ENCODE measurements at places on chromosomes 16 and 17.
A peak's percentile ranks its signal among the peaks of the same experiment; 100 is the strongest.

- no peak for DNase-seq
Measured at GRCh38 chr17:27244491-27245223, 49.3 kb upstream of the WSB1 start.

DNA sequence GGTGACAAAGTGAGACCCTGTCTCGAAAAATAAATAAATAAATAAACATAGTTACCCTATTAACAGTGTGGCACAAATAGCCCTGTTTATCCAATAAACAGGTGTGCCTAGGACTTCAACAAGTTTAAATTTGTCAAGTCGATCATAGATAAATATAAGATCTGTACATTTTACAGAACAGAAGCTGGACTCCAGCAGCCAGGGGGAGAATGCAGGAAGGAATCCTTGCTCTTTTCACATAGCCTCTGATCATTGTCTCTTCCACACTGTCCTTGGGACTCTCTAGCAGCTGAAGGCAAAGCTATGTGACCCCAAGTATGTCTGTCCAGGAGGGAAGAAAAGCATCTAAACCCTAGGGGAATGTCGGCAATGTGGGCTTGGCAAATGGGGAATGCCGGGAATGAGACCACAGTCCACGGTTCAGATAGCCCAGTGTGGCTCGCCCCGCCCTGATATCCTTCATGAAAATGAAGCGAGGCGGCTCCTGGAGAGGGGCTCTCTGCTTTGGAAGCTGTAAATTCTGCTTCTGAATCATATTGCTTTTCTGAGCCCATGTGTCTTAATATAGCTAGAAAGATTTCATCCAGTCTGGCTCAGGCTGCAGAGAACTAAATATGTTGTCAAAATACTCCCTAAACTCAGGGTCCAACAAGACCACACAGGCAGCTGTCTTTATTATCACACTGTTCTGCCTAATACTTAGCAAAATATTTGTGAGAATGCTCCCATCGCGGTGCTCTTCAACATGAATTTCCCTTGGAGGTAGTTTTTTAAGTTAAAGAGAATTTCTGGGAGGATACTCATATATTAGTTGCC, 24.9 kb upstream of the GRB2 start:
- peak; percentile 62 for DNase-seq

DNA sequence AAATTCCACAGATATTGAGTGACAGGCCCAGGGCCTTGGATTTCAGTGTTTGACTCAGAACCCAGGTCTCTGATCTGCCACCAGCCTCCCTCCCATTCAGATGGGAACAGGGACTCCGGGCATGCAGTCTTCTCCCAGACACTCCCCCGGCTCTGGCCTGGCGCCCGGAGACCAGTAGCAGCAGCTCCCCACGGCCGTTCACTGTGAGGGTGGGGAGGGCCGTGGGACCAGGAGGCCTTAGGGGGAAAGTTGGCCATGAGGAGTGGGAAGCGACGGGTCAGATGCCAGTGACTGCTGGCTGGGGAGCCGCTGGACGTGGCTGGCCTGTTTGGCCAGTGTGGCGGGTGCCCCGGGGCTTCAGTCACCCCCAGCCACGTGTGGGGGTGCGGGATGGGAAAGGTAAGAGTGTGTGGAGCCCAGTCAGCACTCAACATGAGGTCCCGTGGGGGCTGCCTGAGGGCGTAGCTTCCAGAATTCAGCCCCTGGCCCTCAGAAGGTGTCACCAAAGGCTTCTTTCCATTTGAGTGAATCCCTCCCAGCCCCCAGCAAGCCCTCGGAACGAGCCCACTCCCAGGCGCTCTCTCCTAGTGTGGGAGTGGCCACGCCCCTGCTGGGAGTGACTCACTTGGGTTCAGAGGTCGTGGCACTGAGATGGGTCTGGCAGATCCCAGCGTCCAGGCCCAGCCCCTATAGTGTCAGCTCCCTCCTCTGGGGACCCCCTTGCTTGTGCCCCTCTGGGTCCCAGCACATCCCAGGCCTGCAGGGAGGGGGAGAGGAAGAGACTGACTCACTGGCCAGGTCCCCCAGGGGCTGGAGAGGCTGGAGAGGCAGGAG, 309.4 kb downstream of the SEC14L1 start:
- peak; percentile 76 for DNase-seq

DNA sequence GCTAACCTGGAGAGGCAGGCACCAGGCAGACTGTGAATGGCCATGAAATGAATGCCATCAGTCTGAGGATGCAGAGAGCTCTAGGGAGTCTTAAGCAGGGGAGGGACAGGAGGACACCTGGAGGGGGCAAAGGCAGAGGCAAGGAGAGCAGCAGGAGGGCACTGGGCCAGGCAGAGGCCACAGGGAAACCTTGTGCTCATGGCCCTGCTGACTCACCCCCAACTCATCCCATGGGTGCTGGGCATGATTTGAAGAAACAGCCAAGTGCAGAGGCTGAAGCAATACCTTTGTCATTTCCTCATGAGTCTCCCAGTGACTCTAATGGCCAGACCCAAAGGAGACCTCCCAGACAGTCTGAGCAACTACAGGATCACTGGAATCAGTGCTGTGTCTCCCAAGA, 141.4 kb downstream of the TMEM132E start:
- DNase-seq = no peak

- no peak for DNase-seq
Measured at GRCh38 chr16:11669380-11670146, 1.3 kb downstream of the SNN start.

DNA sequence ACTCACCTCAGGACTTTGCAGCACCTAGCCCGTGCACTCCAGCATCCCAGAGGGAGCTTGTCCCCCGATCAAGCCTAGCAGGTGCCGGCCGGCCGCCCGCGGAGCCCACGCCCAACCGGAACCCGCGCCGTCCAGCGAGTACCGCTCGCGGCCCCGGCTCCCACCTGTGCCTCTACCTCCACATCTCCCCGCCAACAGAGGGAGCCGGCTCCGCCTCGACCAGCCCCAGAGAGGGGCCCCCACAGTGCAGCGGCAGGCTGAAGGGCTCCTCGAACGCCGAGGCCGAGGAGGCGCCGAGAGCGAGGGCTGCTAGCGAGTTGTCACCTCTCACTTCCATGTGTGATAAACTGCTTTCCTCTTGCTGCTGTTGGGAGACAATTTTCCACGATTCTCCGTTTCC, 41.1 kb upstream of the DHRS7B start:
- DNase-seq = no peak

GRCh38 chr17:61221181-61221580, 178.5 kb upstream of the TBX2 start:
- DNase-seq = no peak

- peak; percentile 80 for DNase-seq
Measured at GRCh38 chr17:48074322-48075081, 26.3 kb downstream of the NFE2L1 start.

- no peak for DNase-seq
Measured at GRCh38 chr17:81648013-81648706, 8.2 kb downstream of the PDE6G start.

GRCh38 chr16:87043231-87044031, 273.8 kb downstream of the C16orf95 start:
- DNase-seq = no peak

DNA sequence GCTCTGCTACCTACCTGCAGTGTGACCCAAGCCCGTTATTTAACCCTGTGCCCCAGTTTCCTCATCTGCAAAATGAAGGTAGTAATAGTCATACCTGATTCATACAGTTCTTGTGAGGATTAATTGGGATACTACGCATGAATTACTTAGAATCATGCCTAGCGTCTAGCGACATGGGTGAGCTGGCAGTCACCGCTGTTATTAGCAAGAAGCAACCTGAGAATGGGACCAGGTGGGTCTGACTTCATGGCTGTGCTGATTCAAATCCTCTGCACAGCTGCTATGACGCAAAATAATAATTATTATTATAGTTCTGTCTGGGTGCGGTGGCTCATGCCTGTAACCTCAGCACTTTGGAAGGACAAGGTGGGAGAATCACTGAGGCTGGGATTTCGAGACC, 7.9 kb downstream of the SOCS1 start:
- DNase-seq = no peak

GRCh38 chr17:4840893-4841242, 7.7 kb downstream of the MINK1 start:
- DNase-seq = no peak

DNA sequence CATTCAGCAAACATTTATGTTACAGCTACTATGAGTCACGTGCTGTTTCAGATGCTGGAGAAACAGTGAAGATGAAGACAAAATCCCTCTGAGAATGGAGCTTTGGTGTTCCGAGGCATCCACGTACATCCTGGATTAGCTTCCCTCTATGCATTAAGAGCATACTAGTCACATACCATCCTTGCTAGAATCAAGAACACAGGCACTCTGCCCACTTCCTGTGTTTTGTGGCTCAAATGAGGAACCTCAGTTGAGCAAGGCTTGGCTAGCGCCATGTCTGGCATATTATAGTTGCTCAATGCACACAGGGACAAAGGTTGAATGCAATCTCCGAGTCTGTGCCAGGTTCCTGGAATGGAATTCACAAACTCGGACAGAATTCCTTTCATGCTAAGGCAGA, 297.5 kb downstream of the XYLT1 start:
- no peak for DNase-seq

DNA sequence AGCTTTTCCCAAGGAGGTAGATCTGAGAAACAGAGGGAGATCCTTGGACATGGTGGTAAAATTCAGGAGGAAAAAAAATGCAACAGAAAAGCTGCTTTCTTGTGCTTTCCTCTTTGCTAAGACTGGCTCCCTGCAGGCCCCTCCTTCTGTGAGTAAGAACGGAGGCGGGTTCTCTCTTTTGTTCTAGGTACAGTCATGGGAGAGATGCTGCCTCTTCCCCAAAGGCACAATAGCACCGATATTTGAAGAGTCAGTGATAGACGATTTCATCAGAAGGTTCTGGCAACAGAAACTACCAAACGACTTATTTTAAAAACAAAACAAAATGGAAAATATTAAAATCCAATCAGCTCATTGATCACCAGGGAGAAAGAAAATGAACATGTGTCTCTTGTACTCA, 32.6 kb upstream of the KIFC3 start:
- no peak for DNase-seq

DNA sequence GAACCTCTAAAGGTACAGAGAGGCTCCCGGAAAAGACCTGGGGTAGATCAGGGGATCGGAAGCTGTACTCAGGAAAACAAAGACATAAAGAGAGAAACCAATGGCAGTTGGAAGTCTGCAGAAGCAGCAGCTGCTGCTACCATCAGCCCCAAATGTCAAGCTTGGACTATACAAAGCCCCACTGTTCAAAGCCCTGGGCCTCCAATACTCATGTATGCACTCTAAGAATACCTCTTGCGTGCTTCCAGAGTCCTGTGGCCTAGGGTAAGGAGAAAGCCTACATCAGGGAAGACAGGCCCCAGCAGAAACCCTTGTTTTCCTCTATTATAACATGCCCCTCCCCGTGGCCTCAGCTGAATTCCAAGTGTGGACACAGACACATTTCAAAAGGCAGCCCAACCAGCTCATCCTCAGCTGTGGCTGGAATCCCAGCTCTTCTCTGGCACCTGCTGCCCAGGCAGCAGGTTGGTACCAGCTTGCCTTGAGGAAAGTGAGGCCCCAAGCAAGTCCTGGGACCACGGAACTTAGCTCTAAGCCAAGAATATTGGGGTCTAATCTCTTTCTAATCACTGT, 19.3 kb upstream of the MTMR4 start:
- DNase-seq = no peak

Measured in renal pelvis (tissue), 12 donors.